ENCODE measurements at places on chromosomes 2 and 18.

DNA sequence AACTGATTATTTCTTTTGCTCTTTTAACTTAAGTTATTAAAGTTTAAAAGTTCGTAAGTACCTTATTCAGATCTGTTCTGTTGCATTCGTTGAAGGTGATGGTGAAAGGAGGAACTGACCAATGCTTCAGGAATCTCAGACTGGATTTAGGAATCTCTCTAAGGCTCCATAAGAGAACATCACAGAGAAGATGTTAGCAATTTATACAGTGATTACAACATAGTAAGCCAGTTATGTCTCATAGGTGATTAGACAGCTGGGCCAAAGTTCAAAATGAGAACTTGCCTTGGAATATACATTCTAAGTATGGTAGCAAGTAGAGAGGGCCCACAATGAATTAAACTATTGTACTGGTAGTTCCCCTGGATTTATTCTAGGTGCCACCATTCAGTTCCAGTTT is 3.2 kb downstream of the MARS2 start:
- no peak for DNase-seq

DNA sequence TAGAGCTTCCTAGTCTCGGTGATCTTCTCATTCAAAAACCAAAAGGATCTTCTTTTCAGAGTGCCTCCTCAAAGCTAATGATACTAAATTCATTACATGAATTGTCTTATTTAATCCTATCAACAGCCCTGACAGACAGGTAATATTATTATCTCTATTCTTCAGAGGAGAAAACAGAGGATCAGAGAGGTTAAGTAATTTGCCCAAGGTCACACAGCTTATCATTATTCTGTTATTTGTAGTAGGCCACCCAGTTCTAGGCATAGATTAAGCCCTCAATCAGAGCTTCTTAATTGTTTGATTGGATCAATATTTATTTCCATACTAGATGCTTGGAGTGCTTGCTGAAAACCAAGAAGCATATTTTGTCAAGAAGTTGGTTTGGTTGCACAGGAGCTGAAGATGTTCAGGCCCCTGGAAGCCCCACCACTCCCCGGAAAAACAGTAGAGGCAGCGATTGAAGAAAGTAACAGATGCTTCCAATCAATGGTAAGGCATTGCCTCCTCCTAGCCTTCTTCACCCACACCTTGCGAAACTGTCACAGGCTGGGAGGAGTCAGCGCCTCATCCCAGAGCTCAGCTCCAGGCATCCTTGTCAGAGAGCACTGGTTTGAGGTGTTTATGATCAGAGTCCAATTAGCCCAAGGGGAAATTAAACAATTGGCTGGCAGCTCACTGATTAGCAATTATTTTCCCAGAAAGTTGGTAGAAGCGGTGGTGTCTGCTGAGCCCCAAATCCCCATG is 487.2 kb downstream of the BCL11A start:
- DNase-seq: no peak

GRCh38 chr2:18066066-18066465 is 187.6 kb downstream of the KCNS3 start:
- DNase-seq: no peak

- no peak for DNase-seq
Observed at GRCh38 chr18:23321996-23322395, 131.1 kb upstream of the RIOK3 start.

DNA sequence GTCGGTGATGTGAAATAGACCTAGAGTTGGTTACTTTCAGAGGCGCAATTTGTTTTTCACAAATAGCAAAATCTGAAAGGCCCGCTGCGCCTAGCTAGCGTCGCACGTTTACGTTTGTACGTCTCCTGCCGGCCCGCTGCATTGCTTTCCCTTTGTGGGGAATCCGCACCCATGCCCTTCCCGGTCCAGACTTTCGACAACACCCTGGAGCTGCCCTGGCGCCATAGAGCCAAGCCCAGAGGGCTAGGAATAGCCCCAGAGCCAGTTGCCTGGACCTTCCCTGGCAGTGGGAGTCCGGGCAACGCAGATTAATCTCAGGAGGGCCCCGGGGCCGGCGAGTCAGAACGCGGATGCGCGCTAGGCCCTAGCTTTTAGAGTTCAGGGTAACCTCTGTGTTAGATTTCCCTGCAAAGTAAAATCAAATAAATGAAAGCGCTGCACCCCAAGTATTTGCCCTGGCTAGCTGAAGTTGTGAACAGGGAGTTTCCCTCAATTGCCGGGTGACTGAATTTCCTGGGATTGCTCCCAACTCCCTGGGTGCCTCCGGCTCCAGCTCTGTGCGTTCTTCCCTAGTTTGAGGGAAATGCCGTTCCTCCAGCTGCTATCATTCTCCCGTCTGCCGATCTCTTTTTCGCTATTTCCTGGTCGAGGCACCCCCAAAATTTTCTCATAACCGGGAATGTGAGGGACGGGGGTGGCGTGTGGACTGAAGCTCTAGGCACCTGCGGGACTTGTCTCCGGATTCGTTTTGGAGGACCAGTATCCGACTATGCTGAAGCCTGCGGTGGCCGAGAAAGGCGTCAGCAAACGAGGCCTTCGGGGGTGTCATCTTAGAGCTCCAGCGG is 1.2 kb upstream of the EN1 start:
- no peak for DNase-seq

DNA sequence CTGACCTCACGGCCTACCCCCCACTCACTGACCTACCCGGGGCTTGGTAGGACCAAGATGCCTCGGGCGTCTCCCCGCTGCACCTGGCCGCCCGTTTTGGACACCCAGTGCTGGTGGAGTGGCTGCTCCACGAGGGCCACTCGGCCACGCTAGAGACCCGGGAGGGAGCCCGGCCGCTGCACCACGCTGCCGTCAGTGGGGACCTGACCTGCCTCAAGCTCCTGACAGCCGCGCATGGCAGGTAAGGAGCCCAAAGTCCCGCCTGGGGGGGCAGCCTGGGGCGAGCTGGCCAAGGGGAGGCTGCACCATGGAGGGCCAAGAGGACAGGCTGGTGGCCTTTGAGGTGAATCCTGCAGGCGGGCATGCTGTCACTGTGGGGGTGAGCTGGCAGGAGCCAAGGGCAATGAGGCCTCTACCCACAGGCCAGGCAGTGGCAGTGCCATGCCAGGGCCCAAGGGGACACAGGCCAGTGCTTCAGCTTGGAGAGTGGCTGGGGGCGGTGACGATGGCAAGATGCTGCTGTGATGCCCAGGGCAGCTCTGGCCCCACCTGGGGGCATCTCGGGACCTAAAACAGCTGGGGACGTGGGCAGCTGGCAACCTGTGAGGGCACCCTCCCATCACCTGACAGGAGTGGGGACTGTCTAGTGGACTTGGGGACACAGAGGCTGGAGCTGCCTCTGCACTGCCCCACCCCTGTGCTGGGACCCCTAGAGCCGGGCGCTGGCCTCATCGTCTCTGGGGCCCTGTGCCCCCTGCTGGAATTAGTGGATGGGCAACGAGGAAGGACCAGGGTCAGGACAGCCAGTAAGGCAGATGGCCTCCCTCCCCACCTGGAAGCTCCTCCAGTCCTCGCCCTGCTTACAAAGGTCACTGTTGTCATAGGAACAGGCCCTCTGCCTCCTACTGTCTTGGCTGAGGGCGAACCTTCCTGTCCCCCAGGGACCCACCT is 2.0 kb downstream of the ESPNL start:
- DNase-seq: no peak

- DNase-seq: no peak
Observed at GRCh38 chr2:191363267-191363666, 118.1 kb downstream of the MYO1B start.

DNA sequence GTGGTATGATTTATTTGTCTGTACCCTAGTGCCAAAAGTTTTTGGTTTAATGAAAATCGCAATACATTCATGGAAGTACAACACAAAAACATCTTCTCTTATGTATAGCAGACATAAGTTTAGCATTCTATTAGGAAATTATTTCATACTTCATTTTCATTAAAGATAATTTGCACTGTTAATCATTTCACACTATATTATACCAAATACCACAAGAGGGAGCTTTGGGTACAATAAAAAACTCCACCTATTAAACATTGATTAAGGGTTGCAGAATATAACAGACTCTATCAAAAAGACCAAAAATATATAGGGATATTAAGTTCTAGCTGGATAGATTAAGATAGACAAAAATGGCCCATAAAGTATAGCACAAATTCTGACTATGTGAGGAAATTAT is 79.0 kb downstream of the SLC66A3 start:
- DNase-seq: no peak

- no peak for DNase-seq
Observed at GRCh38 chr2:237092920-237093781, 7.5 kb downstream of the COPS8 start.

DNA sequence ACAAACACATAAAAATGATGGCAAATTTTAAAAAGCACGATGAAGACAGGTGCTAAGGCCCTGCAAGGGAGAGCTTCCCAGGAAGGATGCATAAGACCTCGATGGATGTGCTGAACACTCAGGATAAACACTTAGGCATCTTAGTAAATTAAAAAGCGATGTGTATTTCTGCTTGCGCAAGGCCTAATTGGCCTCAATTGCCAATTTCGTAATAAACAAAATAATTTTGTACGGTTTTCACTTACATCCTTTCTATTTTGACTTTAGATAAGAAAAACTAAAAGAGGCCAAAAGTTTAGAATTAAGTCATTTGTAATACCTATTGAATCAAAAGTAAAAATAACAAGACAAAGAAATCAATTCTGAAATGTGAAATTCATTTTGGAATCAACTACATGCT is 189.1 kb downstream of the TCF4 start:
- no peak for DNase-seq

DNA sequence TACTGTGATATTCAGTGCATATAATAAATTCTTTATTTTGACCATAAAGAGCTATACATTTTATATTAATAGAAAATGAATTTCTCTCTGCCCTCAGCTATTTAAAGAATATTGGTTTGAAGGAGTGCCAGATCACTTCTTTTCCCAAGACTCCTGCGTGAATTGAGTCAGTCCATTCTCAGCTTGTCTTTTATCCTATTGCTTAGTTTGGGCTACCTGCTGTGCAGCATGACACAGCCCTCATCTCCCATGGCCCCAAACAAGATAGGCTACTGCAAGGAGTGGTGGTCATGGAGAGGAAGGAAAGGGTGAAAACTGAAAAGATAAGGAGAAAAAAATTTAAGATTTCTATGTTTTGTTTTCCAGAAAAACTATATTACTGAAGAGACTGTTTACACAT is 10.1 kb upstream of the FBXO11 start:
- no peak for DNase-seq

- DNase-seq: no peak
Observed at GRCh38 chr2:158378926-158379325, 77.6 kb downstream of the CCDC148 start.

DNA sequence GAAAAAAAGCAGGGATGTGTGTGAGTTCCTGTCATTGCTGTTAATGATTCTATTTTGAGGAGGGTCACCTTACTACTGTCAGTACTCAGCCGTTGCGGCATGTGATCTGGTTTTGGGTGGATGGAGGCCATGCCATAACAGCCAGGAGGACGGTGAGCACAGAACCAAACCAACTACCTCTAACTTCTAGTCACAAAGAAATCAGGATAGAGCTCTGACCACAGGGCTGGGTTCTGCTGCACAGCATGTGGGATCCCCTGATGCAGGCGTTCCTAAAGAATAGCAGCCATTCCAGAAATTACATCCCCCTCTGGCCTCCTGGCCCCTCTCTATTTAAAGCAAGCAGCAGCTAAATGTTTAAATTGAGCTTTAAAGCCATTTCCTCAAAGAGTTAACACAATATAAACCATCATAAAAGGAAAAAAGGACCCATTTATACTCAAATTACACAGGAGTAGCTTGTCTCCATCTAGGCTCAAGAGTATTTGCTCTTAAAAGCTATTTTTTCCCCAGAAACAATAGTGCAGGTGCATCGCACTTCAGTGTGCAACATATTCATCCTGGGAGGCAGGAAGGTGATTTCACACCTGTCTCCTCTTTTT is 786.4 kb downstream of the RNF144A start:
- DNase-seq: no peak

Data from CD4-positive, alpha-beta T cell treated with Interleukin-6 at 100 ng/mL for 8 hours (primary cell).